Activated CD4-positive, alpha-beta T cell treated with anti-CD3 and anti-CD28 coated beads, Interleukin-2, amount 10 ng/mL, durations not matched to agents 7 days and 5 days (primary cell): ENCODE measurements at places on chromosomes 5 and 9. TPM values are rescaled to one million over a fixed set of nuclear protein-coding genes. Genes with fewer than 3 reads are reported as not detected.

Gene CORO2A
- 7.2 TPM for total RNA-seq

Gene NUTM2F
- not detected for total RNA-seq

Gene CA9
- 0.40 TPM for total RNA-seq

Gene ELP1
- total RNA-seq, result 41.0 TPM

Gene GRXCR2
- total RNA-seq, result not detected

DNA sequence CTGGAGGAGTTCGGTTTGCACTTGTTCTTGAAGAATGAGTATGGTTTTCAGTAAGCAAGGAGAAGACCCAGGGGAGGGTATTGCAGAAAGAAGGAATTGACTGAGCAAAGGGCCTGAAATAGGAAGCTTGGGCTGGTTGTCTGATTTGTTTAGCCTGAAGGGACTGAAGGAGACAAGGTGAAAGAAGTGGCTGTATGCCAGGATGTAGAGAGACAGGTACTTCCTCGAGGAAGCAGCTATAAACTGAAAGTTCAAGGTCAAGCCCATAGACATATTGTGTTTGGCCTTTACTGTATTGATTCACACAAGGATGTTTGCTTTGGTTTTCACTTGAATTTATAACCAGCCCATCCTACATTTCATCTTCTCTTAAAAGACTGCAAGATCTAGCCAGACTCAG, 183.1 kb downstream of the PALM2AKAP2 start:
- no peak for DNase-seq

DNA sequence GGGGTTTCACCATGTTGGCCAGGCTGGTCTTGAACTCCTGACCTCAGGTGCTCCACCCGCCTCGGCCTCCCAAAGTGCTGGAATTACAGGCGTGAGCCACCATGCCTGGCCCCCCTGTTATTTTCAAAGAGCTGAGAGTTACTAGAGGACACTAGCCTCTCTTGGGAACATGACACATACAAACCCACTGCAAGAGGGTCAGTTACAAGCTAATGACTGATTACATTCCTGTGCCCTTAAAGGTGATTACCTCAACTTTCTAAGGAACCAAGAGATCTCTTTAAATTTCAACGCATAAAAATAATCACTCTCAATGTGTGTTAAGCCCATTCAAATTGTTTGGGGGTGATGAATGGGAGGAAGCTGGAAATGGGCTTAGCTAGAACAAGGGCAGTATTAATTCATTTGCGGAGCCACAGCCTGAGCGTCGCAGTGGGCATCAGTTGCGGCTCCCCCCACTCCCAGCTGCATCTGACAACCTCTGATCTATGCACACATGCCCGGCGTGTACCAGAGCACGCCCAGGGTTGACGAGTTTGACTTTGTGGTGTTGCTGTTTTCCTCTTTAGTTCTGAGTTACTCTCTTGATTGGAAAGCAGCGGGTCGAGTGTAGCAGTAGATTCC, 146.9 kb downstream of the GOLPH3 start:
- DNase-seq, result no peak

- peak; percentile 56 for DNase-seq
These were observed 1.6 kb downstream of the TMEM245 start for GRCh38 chr9:109117856-109118807.

GRCh38 chr9:131119600-131119999, 5.8 kb upstream of the NUP214 start:
- DNase-seq, result no peak

- DNase-seq, result no peak
These were observed 18.7 kb downstream of the RASGRF2 start for GRCh38 chr5:80978772-80979317.

- no peak for DNase-seq
These were observed 36.8 kb upstream of the RNF38 start for GRCh38 chr9:36436909-36437308.

DNA sequence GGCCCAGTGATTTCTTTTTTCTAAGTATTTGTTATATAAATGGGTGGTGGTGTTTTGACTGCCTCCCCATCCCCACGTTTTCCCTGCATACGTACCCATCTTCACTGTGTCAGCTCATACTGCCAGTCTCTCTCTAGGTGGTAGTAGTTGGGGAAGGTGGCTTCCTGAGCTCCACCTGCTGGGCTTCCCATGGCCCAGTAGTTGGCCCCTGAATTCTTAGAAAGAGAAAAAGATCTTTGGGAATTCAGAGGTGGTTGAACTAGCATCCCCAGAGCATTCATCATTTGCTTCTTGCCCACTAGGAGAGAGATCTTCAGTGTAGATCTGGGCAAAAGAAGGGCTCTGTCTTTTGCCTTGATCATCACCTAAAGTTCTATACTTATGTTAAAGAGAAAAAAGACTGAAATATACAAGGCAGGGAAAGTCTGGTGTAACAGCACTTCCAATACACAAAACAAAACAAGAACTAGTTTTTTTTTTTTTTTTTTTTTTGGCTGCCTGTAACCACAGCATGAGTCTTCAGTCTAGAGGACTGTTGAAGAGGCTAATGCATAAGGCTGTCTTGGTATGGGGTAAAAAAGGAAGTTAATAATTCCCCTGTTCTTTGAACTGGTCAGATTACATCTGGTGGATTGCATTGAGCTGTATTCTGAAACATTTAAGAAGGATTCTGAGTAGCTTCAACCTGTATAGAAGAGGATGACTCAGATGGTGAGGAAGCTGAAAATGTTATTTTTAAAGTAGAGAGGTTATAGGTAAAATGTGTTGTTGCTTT, 128.7 kb downstream of the ATG10 start:
- no peak for DNase-seq

GRCh38 chr9:87381746-87382145, 115.9 kb upstream of the DAPK1 start:
- DNase-seq, result no peak

DNA sequence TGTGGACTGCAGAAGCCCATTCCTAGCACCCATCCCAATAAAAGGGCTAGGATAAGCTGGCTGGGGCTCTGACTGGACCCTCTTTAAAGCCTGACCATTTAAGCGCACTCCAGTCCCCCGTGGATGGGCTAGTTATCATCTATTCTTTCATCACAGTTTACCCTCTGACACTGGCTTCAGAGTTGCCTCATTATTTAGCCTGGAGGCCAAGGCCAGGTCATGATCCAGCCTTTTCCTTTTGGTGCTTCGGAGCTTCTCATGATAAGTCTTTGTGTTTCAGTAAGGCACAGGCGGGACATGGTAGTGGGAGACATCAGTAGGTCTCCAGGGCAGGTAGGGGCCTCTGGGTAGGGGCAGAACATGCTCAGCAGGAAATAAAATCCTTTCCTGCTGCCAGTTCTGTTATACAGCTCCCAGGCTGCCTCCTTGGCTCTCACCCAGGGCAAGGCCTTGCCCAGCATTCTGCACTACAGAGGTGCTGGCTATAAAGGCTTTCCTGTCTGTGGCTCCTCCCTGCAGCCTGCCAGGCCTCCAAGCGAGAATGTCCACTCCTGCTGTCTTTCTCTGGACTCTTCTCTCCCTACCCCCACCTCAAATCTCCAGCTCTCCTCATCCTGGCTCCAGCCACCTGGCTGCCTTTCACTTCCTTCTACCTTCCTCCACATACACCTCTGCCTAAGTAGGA, 128.8 kb downstream of the FSTL4 start:
- no peak for DNase-seq

DNA sequence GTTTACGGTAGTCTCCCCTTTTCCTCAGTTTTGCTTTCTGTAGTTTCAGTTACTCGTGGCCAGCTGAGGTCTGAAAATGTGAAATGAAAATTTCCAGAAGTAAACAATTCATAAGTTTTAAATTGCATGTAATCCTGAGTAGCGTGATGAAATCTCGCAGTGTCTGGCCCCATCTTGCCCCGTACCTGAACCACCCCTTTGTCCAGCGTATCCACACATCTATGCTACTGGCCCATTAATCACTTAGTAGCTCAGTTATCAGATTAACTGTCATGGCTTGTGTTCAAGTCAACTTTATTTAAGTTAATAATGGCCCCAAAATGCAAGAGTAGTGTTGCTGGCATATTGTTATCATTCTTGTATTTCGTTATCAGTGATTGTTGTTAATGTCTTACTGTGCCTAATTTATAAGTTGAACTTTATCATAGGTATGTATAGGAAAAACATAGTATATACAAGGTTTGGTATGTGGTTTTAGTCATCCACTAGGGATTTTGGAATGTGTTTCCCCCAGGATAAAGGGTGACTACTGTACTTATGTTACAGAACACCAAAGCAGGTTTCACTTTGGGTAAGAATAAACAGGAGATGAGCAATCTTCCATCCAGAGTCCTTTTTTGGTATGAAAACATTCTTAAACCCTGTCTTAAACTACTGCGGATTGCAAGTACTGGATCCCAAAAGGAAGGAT, 118.4 kb upstream of the KCNN2 start:
- no peak for DNase-seq
